ENCODE measurements at places on chromosomes 6 and 20. TPM values are rescaled to one million over a fixed set of nuclear protein-coding genes. Genes with fewer than 3 reads are reported as not detected.
A peak's percentile ranks its signal among the peaks of the same experiment; 100 is the strongest.

GRCh38 chr20:12835999-12836398 is 172.8 kb upstream of the SPTLC3 start:
- no peak for DNase-seq

- DNase-seq, result no peak
Observed at GRCh38 chr20:55469074-55469473, 536.2 kb downstream of the CBLN4 start.

DNA sequence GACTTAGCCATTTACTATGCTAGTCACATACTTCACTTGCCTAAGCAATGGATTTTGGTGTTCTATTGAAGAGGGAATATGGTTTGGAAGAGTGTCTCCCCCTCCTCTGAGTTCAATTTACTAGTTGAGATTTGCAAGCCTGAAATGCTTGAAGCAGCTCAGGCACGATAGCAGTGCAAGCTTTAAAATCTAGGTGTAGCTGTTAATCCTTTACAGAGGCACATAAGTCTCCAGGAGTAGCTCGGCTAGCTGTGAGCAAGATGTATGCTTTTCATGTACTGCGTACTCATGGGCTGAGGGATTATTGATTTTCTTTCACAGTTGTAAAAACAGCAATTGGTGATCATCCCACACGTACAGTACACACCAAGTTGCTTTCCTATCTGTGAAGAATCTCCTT is 726 bp downstream of the FLRT3 start:
- DNase-seq, result peak; percentile 25

GRCh38 chr6:136014454-136015437 is 163.2 kb downstream of the PDE7B start:
- peak; percentile 62 for DNase-seq

GRCh38 chr20:4666001-4666479 is 55.7 kb upstream of the PRND start:
- no peak for DNase-seq

DNA sequence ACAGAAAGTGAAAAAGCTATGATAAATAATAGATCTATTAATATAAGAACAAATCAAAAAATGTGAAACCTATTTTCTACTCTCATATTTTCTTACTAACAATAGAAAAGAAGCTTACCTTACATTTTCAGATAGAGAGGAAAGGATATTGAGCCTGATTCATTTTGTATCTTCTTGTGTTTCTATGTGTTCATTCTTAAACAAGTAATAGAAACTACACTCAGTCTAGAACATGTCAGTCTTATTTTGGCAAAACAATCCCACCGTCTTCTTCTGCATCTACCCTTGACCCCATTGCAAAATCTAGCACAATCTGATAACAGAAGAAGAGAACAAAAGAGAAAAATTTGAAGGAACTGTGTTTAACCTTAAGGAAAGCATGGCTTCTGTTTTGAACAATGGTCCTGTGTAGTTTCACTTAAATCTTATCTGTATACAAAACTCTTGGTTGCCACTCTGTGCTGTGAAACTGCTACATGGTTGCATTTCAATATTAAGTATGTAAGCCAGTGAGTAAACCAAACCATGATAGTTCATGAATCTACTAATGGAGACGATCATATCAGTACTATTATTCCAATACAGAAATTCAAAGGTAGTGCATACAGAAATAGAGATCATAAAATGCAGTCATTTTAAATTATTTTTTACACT is 69.5 kb upstream of the LGSN start:
- DNase-seq, result no peak

DNA sequence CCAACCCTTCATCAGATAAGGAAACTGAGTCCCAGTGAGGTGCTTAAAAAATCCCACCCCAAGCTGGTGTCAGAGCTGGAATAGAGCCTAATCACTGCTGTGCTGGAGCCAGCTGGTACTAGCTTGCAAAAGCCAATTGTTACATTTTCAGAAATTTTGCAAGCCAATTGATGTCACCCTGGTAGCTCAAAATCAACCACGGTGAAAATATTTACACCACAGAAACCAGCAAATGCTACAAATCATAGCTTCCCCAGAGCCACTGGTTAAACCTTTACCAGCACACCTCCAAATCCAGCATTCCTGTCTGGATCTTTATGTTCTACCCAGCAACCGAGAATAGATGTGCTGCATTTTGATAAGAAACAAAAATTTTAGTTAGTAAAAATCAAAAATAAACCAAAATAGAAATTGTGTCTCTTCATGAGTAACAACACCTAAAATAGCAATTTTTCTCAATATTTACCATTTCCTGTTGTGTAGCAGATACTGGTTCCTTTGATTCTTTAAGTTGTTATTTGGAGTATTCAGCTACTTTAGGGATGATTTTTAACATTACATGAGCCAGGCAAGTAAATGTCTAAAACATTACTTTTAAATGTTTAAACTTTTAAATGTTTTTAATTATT is 7.2 kb upstream of the LCA5 start:
- peak; percentile 38 for DNase-seq

DNA sequence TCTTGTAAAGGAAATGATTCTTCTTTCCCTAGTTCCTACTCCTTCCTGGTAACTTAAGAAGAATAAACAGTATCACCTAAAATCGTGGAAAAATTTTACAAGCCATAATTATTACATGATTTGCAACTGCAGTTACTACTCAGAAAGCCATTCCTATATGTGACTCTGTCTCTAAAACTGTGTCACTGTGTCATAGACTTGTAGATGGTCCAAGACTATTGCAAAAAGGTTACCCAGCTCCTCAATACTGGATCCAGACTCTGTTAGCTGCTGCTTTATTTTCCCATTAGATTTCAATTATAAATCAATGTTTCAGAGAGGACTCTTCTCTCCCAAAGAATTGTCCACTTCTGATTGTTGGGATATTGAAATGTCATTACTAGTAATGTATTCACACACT is 142.1 kb upstream of the STMND1 start:
- DNase-seq, result no peak

PHACTR1 gene
- 7.9 TPM for total RNA-seq

HLA-DQA1 gene
- not detected for total RNA-seq

MROH8 gene
- total RNA-seq, result 6.6 TPM

TAAR1 gene
- total RNA-seq, result not detected

Data from myocyte (in vitro differentiated cells).